SW 1271 (cell line): ENCODE measurements at places on chromosomes 6 and 20.

GRCh38 chr6:54266400-54266923, 41.8 kb upstream of the TINAG start:
- DNase-seq: no peak

DNA sequence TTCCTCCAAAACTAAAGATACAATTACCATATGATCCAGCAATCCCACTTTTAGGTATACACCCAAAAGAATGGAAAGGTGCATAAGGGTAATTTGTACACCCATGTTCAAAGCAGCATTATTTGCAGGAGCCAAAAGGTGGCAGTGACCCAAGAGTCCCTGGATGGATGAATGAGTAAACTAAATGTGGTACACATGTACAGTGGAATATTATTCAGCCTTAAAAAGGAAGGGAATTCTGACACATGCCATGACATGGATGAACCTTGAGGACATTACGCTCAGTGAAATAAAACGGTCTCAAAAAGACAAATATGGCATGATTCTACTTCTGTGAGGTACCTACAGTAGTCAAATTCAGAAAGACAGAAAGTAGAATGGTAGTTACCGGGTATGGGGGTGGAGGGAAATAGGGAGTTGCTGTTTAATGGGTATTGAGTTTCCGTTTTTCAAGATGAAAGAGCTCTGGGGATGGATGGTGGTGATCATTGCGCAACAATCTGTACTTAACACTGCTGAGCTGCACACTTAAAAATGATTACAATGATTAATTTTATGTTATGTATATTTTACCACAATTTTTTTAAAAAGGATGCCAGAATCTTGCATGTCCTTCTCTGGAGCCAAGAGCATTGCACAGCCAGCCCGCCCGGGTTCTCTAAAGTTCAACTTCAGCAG, 518.9 kb upstream of the JARID2 start:
- no peak for DNase-seq

- DNase-seq: no peak
These were observed 94.6 kb upstream of the SUPT3H start for GRCh38 chr6:45472382-45472781.

DNA sequence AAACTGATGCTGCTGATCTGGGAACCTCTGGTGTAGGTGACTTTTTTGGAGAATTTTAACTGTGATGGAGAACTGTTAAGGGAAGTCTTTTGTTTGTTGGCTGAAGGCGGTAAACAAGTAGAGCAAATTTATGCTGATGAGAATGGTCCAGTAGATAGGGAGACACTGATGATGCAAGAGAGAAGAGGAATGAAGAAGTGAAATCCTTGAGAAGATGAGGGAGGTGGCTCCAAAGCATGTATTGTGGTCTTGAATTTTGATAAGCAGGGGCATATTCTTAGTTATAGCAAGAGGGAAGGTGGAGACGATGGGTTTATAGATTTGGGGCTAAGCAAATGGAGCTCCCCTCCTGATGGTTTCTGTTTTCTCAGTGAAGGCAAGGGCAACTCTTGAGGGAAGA, 22.0 kb downstream of the MAPK14 start:
- no peak for DNase-seq

GRCh38 chr6:225907-226306, 66.4 kb upstream of the DUSP22 start:
- no peak for DNase-seq

GRCh38 chr6:90406142-90406794, 109.6 kb upstream of the BACH2 start:
- DNase-seq: peak; percentile 12

DNA sequence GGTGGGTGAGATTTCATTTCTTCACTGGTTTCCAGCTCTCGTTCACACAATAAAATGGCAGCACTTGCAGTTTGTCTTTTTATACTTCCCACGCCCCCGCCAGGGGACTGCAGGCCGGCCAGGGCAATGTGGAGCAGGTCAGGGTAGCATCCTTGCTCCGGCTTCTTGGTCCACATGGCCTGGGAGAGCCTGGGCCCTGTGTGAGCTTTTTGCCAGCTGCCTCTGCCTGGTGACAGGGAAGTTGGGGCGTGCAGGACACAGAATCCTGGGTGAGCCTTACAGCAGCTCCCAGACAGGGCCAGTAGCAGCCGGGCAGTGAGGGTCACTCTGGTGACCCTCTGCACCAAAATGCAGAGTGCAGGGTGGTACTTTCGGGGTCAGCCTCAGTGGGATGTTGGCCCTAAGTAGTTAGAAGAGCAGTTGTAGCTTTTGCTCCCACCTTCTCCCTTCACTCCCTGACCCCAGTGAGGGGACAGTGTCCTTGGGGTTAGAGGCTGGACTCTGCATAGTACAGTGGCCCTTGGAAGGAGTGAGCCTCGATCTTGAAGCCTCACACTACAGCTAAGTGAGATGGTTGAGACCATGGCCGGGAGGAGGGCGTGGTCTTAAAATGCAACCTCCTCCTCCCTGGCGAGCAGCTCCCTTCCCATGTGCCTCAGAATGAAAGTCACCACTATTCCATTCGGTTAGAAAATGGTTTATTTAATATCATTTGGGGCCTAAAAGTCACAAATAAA, 23.8 kb downstream of the PYGB start:
- no peak for DNase-seq

DNA sequence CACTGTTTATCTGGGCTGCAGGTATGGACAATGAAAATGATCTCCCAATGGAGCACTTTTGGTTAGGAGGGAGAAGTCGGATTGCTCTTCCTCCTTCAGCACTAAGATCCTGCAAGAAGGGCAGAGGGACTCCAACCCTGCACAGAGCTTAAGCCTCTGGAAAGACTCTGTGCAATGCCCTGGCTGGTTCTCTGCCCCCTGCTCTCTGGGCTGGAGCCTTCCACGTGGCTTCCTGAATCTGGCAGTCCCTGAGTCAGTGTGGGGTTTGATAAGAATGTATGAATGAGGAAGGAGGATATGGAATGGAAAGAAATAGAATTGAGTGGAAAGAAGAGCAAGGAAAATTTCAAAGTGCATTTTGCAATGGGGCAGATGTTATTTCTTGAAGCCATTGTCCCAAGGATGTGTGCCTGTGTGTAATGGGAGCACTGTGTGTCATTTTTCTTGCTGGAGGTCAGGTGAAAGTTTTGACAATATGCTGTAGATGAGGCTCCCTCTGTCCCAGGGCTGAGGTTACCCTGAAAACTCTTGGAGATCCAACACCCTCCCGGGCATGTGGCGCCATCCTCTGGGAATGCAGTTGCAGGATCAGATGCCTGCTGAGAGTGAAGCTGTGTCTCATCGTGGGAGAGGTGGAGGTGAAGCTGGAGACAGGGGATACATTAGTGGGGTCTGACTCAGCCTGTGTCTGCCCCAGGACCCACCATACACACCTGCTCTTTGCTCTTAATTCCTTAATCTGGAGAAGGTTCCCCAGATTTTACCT, 16.3 kb upstream of the CST9L start:
- no peak for DNase-seq

- DNase-seq: no peak
These were observed 36.3 kb downstream of the VTA1 start for GRCh38 chr6:142183351-142183750.

GRCh38 chr6:3432416-3432815, 24.4 kb downstream of the SLC22A23 start:
- no peak for DNase-seq

- no peak for DNase-seq
These were observed 53.6 kb downstream of the SCML4 start for GRCh38 chr6:107770541-107770940.

DNA sequence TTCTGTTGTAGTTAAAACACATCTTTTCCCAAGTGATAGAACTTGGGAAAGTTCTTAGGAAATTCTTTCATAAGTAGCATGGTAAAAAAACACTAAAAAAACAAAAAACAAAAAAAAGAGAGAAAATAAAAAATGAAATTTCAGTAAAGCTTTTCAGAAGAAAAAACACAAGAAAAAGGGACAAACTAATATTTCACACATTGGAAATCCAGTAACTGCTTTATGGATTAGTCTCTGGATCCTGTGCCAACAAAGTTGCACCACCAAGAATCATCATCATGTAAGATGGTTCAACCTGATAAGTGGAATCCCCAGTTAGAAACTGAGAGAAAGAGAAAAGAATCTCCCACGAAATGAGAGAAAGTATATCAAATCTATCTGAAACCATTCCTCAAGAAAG, 144.2 kb downstream of the GMDS start:
- no peak for DNase-seq

DNA sequence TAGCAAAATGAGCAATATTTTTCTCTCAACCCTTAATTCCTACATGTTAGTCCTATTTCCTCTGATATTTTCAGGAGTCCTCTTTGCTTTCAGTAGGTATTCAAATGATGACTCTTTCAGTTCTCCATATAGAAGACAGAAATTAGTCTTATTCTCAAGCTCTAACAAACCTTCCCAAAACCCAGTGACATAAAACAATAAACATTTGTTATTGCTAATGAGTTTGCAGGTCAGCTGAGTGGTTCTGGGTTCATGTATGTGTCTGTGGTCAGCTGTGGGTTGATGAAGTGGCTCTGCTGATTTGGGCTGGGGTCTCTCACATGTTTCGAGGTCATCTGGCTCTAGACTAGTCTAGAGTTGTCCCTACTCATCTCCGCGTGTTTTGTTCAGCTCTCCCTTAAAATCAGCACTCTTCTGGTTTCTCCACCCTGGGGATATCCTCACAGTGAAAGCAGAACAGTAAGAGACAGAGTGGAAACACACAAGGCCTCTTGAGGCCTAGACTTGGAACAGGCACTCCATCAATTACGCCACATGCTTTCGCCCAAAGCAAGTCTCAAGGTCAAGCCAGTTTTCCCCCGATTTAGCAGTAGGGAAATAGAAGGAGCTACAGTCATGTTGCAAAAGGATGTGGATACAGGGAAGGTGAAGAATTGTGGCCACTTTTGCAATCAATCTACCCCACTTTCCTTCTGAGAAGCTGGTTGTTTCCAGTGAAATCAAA, 273.0 kb downstream of the PLCB1 start:
- no peak for DNase-seq

DNA sequence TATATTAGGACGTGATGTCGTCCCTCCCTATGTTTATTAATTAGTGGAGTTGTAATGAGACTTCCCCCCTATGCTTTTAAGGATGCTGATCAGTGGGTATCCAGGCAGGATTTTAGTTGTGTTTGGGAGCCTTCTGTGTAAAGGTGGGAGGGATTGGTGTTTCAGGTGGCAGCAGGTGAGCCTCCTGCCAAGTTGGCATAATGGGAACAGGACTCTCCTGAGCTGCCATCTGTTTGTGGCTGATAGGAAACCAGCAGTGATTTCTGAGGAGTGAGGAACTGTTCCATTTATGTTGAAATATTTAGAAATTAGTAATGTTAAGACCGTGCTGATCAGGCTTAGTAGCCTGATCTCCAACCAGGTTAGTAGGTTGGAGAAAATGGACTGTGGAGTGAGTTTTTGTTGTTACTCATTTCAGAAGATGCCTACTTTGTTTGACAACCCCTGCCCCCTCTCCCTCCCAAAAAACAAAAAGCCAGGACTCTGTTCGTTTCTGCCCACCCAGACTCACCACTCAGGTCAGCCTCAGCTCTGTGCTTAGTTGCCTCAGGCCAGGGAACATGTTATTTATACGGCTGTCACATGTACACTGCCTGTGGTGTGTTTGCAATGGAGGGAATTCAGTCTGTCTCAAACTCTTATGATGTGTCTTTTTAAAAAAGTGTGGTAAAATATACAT, 55.4 kb upstream of the TULP4 start:
- DNase-seq: no peak

GRCh38 chr20:23870461-23870860, 9.1 kb downstream of the CST5 start:
- no peak for DNase-seq

DNA sequence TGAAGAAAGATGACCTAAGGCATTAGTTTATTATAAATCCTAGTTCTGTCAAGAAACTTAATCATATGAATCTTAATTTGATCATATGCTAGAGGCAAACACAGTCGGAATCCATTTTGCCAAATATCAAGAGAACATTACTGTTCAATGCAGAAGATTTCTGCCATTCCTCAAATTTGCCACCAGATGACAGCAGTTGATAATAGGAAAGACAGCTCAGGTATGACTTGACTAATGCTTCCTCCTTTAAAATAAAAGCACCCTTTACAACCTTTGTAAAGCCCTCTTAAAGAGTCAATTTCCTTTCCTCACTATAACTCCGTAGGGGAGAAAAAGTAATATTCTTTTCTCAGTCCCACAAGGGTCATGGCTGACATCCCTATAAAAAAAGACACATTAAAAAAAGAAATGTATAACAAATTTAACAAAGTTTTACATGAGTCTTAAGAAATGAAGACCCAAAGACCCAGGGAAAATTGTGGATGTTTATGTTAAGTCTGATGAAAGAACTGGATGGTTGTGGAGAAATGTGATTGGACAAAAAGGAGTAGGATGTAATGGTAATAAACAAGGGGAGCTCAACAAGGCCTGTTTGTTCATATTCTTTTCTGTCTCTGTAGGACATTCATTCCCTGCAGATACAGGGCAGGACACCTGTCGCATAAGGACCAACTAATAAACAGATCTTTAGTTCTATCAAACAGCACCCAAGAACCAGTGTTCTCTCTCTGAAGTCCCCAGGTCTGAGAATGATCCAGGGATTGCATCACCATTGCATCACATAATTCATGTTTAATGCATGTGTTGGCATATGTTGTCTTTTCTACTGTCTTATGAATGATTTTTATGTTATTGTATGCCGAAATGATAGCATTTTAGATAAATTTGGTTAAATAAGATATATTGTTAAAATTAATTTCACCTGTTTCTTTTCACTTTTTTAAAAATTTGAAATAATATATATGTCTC, 23.0 kb upstream of the IL17A start:
- no peak for DNase-seq

- no peak for DNase-seq
These were observed 18.6 kb downstream of the SNX14 start for GRCh38 chr6:85574932-85575598.

GRCh38 chr6:117231466-117231865, 33.9 kb upstream of the VGLL2 start:
- DNase-seq: no peak

- no peak for DNase-seq
These were observed 167.7 kb upstream of the BMP5 start for GRCh38 chr6:56043076-56043475.

DNA sequence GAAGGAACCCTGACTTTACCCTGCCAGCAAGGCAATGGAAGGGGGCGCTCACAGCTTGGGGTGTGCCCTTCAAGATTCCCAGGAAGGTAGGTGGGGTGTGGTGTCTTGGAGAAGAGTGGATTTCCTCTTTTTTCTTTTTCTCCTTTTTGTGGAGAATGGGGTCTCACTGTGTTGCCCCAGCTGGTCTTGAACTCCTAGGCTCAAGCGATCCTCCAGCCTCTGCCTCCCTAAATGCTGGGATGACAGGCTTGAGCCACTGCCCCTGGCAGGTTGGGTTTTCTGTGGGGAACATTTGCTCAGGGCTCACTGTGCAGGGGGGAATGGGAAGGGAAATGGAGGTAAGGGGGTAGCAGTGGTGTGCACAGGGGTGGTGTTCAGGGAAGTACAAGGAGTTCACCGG, 4.0 kb upstream of the ZNF341 start:
- no peak for DNase-seq
